ENCODE measurements at places on chromosomes 1 and 21.

DNA sequence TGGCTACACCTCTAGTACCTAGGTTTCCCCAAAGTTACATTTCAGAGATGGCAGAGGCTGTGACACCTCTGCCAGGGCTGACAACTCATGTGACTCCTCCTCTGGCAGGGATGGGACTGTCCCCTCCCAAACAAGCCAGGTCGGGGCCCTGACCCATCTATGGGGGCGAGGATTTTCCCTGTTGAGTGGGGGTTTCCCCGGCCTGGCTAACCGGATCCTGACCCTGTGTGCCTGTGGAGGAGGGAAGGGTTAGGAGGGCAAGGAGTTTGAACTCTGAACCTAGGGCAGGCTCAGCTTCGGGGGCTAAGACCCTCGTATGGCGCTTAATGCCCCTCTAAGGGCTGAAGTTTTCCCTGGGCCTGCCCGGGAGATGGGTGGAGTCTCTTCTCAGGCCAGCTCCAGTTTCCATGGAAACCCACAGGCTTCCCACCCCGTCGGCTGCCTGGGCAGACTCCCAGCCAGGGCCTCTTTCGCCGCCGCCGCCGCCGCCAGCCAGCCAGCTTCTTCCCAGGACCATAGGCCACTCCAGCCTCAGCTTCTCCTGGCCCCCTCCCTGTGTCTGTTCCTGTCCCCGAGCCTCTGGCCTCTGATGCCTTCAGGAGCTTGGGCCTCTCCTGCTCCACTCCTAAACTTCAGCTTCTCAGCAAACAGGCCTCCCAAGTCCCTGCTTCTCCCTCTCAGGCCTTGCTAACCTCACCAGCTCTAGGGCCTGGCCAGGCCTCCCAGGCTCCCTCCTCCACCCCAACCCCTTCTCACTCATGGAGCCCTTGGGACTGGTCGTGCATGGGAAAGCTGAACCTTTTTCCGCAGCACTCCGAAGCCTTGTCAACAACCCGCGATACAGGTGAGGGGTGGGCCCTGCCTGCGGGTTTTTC lies at the start of gene BTBD19:
Gene BTBD19 (plus strand): TSS at position 461 of the 875 bp plus-strand sequence. CDS start 298 bp downstream, at position 759.
- DNase-seq: peak; percentile 67

DNA sequence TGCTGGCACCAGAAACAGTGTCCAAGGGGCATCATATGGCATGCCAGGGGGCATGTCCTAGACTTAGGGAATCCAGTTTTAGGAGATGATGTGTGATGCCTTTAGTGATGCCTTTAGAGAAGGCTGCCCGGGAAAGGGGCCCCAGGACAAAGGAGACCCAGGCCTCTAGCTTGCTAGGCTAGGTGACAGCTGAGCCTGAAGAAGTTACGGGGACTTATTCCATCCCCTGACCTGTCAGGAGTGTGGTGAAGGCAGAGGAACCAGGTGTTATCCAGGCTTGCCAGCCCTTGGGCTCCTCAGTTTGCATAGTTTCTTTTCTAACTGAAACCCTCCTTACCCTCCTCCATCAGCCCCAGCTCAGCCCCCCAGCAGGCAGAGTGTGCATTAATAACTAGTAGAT lies 269.7 kb upstream of the CSF3R start:
- DNase-seq: no peak

DNA sequence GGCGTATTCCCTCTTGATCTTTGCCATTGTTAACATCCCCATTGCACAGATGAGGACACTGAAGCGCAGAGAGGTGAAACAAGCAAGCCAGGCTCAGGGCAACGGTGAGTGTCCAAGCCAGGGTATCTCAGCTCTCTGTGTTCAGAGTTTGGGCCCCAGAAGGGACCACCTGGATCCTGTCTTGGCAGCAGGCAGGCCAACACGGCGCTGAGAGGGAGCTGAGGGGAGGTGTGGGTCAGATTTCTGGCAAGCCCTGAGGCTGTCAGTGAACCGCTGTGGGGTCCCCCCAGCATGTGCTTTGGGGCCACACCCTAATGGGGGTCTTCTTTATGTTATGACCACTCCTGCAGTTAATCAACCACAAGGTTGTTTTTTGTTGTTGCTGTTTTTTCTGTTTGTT lies 23.1 kb downstream of the NEK2 start:
- DNase-seq: no peak

DNA sequence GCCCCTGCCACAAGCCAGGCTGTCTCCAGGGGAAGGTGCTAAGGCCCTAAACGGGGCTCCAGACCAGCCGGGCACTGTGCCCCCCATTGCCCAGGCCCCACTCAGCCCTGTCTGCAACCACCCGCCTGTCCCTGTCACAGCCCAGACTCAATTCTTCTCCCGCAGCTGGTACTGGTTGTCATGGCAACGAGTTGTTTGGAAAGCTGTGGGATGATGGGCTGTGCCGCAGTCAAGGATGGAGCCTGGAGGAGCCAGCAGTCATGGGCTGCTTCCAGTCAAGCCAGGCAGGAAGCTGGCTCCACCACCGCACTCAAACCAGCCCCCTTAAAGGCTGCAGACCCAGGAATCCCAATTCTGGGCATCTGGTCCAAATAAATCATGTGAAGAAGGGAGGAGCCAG lies 4.2 kb downstream of the SPOCD1 start:
- DNase-seq: no peak

DNA sequence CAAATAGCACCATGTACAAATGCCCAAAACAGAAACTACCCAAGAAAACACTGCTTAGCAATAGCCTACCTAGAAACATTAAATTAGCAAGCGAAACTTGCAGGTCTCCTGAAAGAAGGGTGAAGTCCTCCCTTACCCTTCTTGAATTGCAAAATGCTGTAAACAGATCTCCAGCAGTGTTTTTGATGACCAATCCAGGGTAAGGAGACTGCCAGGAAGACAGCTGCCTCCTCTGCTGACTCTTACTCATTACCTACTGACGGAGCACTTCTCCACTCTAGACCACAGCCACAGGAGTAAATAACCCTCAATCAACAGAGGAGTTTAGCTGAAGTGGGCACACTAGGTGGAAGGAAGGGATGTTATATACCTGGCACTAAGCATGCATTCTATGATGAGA lies 32.2 kb upstream of the GADD45A start:
- no peak for DNase-seq

DNA sequence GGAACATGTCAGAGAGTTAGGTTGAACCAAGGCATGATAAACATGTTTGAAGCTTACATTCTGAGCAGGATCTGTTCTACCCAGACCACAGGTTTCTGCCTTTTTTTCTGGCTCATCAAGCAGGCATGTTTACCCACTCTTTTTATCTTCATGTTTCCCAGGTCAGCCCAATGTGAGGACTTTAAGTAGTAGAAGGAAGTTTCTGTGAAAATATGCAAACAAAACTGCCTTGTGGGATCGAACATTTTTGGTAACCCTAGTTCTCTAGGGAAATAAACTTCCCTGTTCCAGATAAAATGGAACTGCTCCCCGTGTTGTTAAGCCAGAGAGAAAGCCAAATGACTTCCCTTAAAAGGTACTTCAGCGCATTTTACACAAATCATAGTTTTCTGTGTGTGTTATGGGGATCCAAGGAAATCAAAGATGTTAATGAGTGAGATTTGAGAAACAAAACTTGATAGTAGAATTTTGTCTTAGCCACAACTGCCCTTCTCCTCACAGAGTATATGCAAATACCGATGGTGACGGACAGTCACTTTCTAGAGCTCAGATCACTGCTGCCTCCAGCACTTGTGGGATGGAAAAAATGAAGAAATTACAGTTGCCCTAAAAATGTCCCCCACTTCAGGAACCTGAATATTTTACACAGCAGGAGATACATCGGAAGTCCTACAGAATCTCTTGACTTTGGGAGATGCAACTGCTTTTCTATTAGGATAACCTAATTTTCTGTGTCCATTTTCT lies 765 bp upstream of the HIPK1 start:
- DNase-seq: no peak

GRCh38 chr1:4794020-4794780 lies 139.8 kb downstream of the AJAP1 start:
- DNase-seq: no peak

GRCh38 chr1:193325042-193325441 lies 138.6 kb upstream of the B3GALT2 start:
- no peak for DNase-seq

GRCh38 chr1:229310833-229311232 lies 32.0 kb downstream of the CCSAP start:
- no peak for DNase-seq

- no peak for DNase-seq
These were observed 38.2 kb downstream of the ARID1A start for GRCh38 chr1:26733982-26734381.

- DNase-seq: no peak
These were observed 55.8 kb downstream of the VPS13D start for GRCh38 chr1:12285496-12286143.

- DNase-seq: no peak
These were observed 3.1 kb downstream of the ESPN start for GRCh38 chr1:6427441-6428390.

GRCh38 chr1:26785611-26786436 lies 1.9 kb upstream of the PIGV start:
- DNase-seq: no peak

DNA sequence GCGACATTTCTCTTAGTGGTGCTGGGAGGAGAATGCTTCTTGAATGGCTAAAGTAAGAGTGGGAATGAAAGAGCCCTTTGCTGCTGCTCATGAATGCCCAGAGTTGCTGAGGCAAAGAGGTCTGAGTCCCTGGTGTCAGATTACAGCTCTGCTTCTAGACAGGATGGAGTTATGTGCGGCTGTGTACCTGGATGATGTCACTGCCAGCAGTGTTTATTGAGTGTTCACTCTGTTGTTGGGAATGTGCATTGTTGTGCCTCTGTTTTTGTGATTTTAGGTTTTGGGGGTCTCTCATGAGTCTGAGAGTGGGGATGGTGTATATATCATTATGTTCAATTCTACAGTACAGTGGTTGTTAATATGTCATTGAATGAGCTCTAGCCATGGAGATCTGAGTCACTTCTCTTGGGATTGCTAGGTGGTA lies 2.7 kb downstream of the CDC14A start:
- no peak for DNase-seq

DNA sequence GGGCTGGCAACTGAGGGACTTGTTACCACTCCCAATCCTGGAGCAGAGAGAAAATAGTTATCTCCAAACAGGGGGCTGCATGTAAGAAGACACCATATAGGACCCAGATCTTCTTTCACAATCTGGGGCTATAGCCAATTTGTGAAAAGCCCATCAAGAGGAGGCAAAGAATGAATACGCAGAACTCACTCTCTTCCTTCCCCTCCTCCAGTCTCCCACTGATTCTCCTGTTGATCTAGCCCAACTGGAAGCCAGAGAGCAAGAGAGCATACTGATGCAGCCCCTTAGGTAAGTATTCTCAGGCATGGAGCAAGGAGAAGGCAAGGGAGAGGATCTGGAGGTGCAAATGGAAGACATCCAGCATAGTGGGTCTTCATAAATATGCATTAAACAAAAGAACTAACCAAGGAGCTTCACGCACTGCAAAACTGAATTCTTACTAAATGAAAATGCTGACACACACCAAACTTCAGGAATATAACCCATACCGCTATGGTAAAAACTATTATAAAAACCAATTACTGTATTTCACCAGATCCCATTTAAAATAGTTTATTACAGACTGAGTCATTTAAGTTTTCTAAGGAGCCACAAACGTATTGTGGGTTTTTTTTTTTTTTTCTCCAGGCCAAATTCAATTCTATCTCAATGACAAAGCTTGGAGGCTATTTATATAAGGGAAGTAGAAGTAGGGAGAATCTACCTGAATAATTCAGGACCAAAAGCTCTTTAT lies 15.5 kb upstream of the HMGB4 start:
- DNase-seq: no peak

GRCh38 chr1:93807311-93807930 lies 71.6 kb downstream of the DNTTIP2 start:
- no peak for DNase-seq

DNA sequence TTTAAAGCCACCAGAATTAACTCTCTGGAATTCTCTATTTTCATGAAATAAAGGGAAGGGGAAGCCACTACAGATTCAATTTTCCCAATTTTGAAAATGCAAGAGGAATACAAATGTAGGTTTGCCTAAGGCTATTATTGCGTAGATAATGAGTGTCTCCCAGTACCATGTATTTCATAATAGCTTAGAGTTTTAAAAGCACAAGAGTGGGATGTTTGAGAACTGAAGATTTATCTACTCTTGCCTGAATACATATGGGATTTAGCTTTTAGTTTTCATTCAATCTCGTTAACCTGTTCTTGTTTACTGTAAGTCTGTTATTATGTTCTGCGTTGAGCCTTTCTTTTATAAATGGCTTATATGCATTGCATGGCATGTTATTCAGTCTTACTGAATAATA lies 795.1 kb downstream of the BRINP3 start:
- DNase-seq: no peak

GRCh38 chr1:69459244-69459643 lies 108.5 kb upstream of the LRRC7 start:
- no peak for DNase-seq

- DNase-seq: no peak
These were observed 70.3 kb upstream of the JAK1 start for GRCh38 chr1:65036570-65037051.

GRCh38 chr1:114521396-114522263 lies 10.6 kb upstream of the TRIM33 start:
- DNase-seq: no peak

- no peak for DNase-seq
These were observed 65.7 kb downstream of the CNIH3 start for GRCh38 chr1:224681816-224682215.

GRCh38 chr1:176136891-176137290 lies 70.2 kb downstream of the COP1 start:
- DNase-seq: no peak

GRCh38 chr1:67019600-67020136 lies 34.3 kb downstream of the SLC35D1 start:
- DNase-seq: no peak

GRCh38 chr1:75136921-75137641 lies 2.9 kb downstream of the LHX8 start:
- DNase-seq: no peak

- DNase-seq: no peak
These were observed 11.1 kb downstream of the MTX1 start for GRCh38 chr1:155219592-155220031.

- no peak for DNase-seq
These were observed 32.9 kb downstream of the GADD45A start for GRCh38 chr1:67717876-67718275.

DNA sequence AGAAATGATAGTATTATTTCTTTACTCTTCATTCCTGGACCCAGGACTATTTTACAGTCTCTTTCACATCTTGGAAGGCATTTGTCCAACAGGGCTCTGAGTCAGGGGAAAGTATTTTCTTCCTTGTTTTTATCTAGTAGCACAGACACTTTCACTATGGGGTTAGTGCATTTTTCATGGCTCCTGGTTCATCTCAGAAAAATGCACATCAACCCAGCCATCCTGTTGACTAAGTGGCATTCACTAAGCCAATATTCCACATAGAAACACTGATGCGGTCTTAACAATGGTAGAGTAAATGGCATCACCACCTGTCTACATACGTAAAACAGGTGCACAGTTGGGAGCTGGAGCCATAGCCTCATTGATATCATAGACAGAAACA lies 87.4 kb upstream of the C1orf21 start:
- no peak for DNase-seq

- DNase-seq: no peak
These were observed 8.6 kb upstream of the FOXE3 start for GRCh38 chr1:47407481-47407880.

- DNase-seq: no peak
These were observed 14.9 kb upstream of the SLC44A5 start for GRCh38 chr1:75625795-75626194.
